ENCODE measurements at places on chromosomes 5 and 9.
A peak's percentile ranks its signal among the peaks of the same experiment; 100 is the strongest.

GRCh38 chr5:17180330-17180843 is 37.0 kb upstream of the BASP1 start:
- DNase-seq, result no peak

DNA sequence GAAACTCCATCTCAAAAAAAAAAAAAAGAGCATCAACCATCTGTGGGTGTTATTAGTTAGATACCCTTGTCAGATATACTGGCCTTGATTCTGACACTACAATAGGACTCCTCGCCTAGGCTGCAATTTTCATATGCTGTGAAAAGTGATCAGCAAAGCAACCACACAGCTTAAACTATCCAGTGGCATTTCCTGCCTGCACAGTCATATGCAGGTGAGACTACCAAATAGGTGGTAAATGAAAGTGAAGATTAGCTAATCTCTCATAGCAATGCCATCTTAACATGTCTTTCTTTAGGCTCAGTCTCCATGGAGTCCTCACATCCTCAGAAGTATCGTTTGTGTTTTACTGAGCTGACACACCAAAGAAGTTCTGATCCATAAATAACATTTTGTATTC is 40.8 kb downstream of the GRAMD2B start:
- DNase-seq, result no peak

DNA sequence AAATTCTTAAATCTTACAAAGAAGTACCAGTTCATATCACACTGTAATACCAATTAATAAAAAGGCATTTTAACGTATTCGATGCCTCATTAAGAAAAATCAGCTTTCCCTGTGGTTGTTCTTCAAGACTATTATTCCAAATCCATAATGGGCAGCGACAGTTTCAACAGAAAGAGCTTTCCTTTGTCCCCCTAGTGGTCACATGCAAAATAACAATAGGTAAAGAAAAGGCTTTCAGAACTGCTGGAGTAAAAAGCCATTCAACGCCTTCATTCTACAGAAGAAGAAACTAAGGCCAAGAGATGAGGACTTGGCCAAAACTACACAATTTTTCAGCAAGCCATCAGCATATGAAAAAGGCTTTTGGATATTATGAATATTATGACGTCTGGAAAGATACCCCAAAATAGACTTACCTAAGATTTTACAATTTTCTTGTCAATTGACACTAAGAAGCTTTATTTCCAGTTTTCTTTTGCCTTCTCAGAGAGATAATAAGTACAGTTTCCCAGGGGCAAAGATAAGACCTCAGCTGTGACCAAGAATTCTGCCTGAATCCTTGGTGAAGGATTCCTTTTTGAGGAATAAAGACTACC is 6.7 kb upstream of the CDH6 start:
- peak; percentile 9 for DNase-seq

GRCh38 chr9:18496256-18497000 is 22.5 kb downstream of the ADAMTSL1 start:
- no peak for DNase-seq

DNA sequence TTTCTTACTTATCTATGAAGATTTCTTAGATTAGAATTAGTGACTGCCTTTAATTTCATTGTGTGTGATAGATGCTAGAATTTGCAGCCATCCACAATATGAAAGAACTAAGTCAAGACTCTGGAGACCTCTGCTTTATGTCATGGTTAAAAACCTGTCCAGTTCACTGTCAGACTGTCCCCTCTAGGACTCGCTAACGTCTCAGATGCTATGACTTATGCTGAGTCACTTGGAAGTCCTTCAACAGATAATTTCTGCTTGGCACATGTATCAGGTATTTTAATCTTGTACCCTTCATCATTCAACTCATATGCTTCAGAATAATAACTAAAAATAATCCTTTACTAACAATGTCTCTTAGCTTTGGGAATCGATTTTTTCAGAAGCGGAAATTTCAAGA is 230.5 kb upstream of the DMAC1 start:
- DNase-seq, result no peak

DNA sequence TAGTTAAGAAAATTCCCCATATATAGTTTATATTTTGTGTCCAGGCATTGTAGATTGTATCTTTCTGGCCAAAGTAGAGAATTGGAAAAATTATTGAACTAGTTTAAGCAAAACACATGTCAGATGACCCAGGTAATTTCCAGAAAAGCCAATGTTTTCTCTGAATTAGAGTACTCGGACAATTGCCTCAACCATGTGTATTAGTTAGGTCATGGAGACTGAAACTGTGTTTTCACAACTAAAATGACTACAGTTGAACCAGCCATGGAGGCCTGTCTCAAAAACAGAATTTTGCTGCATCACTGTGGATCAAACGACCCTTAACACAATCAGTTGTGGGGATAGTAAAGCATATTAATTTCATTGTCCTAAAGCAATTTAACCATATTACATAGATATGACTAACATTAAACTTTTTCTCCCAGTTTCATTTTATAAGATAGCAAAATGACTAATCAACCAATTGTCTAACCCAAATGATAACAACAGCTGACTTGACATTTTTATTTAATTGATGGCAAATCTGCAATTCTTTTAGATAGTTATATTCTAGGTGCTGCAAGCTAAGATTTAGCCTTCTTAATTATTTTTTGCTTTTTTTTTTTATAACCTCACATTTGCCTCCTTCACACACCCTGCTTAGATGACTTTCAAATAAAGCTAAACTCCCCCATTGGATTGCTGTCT is 39.2 kb upstream of the SPDL1 start:
- DNase-seq, result no peak

- DNase-seq, result peak; percentile 41
Measured at GRCh38 chr5:79857714-79858409, 133.2 kb downstream of the MTX3 start.

DNA sequence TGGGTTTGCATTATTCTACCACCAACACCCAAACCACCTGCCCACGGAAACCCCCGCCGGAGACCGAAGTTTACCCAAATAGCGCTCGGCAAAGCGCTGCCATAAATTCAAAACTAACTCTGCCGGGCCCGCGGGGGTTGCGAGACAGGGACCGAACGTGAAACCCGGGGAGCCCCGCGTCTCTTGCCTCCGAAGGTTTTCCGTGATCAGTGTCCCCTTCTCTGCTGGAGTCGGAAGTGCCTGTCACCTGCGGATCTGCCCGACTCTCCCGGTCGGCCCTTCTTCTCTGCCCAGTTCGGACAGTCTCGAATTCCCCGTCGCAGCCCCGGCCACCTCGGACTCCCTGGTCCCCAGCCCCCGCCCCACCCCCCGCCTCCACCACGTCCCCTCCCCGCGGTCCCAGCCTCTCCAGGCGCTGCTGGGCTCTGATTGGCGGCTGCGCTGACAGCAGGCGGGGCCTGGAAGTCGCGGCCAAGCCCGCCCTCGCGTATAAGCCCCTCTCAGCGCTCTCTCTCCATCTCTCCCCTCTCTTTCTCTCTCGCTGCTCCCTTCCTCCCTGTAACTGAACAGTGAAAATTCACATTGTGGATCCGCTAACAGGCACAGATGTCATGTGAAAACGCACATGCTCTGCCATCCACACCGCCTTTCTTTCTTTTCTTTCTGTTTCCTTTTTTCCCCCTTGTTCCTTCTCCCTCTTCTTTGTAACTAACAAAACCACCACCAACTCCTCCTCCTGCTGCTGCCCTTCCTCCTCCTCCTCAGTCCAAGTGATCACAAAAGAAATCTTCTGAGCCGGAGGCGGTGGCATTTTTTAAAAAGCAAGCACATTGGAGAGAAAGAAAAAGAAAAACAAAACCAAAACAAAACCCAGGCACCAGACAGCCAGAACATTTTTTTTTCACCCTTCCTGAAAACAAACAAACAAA is at the start of gene RORB:
Gene RORB, plus strand, starts transcription at position 517 of the 929 bp plus-strand sequence. CDS start 642 bp downstream, outside the sequence.
- no peak for DNase-seq

- DNase-seq, result no peak
Measured at GRCh38 chr9:4680173-4680525, 780 bp downstream of the CDC37L1 start.

GRCh38 chr5:54756301-54756700 is 229.1 kb downstream of the ESM1 start:
- DNase-seq, result no peak

DNA sequence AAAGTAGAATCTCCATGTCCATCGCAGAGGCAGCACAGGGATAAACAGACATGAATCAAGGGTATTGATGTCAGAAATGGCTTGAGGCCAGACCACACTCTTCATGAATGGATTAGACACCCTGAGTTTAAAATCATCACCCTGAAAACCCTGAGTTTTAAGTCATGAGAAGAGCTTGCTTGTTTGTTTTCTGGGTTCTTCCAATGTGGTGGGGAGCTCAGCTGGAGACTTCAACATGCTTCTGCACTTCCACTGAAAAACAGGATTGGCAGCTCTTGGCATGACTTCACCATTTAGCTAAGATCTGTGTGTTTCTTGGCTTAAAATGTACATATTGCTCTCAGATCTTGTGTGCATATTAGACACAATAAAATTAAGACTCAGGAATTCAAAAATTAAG is 9.8 kb downstream of the GCNT4 start:
- DNase-seq, result no peak

DNA sequence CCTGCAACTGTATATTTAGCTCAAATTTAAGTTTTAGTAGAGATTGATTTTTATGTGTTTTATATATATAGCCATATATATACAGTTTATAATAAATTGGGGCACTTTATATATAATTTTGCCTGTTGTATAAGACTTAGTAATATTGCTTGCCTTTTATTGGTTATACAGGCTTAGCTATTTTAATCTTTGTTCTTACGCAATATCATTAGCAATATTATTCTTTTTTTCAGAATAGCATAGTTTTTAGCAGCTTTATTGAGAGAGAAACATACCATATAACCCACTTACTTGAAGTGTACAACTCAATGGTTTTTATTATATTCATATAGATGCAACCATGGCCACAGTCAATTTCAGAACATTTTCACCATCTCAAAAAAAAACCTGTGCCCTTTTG is 28.0 kb downstream of the CDO1 start:
- DNase-seq, result no peak

- DNase-seq, result no peak
Measured at GRCh38 chr9:20618361-20618802, 3.9 kb downstream of the MLLT3 start.

GRCh38 chr5:55377810-55378209 is 70.0 kb downstream of the MTREX start:
- no peak for DNase-seq

DNA sequence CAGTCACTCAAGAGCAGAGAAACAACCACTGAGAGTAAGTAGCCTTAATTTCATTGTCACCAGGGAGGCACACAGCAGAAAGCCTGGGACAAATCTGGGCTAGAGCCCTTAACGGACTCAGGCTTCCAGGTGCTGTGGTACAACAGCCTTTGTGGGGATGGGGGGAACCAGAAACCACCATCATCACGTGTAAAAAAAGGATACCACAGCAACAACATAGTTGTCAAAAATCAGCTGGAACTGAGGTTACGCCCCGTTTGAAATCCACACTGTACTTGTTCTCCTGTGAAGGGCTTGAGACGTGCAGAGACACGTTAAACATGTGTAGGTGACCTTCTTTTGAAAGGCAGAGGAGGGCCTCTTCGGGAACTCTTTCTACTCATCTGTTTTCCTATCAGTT is 16.6 kb upstream of the PLPP1 start:
- no peak for DNase-seq

DNA sequence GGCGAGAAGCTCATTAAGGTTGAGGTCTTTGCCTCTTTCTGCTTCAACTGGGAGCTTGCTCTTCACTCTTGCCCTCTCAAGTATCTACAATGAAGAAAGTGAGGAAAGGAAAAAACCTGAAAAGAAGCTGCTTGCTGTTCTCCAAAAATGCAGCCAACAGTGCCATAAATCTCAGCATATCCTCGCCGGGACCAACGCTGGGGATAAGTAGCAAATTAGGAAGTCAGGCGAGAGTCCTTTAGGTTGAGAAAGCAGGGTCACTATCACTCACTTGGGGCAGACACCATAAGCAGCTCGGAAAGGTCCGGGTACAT is 399 bp downstream of the NUP155 start:
- DNase-seq, result no peak

DNA sequence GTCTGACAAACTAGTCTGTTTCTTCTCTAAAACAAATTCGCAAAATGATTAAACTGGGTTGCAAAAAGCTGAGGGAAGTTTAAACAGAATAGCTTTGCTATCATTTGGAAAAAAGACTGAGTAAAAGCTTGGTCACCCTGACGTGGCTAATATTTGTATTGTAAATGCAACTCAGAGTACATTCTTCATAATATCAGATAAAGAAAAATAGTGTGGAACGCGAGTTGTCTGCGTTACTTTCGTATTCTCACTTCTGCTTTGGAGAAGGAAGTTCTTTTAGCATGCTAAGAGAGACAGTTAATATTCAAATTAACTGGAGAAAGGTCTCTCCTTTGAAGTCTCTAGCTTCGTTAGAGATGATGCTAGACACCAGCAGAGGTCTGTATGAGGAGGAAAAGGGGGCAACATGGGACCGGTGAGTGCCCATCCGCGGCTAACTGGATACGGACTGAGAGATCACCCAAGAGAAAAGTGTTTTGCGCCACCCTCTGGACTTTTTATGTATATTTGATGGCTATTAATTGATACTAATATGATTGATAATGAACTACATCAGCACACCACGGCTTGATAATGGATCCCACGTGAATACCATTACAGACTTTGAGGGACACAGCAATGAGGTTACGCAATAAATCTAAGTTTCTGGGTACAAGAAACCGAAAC is 2.9 kb upstream of the CNTRL start:
- DNase-seq, result no peak

GRCh38 chr5:38420691-38421390 is 135.6 kb downstream of the LIFR start:
- peak; percentile 27 for DNase-seq

DNA sequence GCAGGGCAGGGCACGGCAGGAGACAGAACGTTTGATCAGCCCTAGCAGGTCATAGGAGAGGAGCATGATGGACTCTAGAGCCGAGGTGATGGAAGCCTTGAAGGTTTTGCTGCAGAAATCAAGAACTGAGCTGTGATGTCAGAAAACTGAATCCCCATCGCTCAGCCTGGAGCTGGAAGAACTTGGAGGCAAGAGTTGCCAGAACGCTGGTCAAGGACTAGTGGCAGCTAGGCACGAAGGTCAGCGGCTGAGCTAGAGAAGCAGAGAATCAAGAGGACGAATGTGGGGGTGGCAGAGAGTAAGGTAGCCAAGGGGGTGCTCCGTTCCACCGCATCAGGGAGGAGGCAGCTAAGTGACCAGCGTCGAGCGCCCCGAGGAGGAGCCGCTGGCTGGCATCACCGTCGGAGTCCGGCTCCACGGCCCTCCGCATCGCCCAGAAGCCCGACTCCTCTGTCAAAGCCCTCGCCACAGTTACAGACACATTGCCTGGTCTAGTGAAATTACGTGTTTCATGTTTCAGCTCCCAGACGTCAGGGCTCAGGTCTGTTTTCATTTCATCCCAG is 1.2 kb upstream of the GALNT10 start:
- no peak for DNase-seq

- DNase-seq, result peak; percentile 22
Measured at GRCh38 chr9:109017493-109017892, 4.2 kb upstream of the CTNNAL1 start.

GRCh38 chr5:180194410-180195345 is 14.3 kb downstream of the RASGEF1C start:
- DNase-seq, result no peak

DNA sequence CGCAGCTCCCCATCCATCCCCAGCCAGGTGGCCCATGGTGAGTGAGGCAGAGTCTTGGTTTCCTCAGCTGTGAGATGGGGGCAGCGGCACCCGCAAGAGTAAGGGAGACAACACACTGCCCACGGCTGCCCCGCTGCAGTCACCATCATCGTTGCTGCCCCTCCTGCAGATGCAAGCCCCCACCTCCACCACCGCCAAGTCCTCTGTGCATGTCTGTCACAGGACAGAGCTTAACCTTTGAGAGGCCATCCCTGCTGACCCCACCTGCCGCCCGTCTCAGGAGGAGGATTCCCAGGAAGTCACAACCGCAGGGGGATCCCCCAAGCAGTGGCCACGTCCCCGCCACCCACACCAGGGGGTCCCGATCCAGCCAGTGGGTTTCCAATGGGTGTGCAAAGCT is 113.7 kb downstream of the VAV2 start:
- no peak for DNase-seq

All from GM19239 (cell line).